Foreskin melanocyte (primary cell): ENCODE measurements at places on chromosomes 5 and 9.

DNA sequence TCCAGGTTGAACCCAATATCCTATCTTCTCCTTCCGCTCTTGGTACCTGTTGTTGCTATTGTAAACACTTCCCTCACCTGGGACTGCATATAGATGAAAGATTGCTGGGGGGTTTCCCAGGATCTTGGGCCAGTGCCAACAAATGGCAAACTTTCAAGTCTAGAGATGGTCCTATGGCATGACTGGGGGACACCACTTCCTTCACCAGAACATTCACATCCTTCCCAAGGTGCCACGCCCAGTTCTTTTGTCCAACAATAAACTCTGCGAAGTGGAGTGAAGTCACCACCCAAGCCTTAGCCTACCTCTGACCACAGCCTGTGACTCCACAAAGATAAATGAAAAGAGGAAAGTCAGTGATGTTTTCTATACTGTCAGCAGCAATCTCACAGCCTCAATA is 34.4 kb downstream of the DOCK8 start:
- no peak for DNase-seq

DNA sequence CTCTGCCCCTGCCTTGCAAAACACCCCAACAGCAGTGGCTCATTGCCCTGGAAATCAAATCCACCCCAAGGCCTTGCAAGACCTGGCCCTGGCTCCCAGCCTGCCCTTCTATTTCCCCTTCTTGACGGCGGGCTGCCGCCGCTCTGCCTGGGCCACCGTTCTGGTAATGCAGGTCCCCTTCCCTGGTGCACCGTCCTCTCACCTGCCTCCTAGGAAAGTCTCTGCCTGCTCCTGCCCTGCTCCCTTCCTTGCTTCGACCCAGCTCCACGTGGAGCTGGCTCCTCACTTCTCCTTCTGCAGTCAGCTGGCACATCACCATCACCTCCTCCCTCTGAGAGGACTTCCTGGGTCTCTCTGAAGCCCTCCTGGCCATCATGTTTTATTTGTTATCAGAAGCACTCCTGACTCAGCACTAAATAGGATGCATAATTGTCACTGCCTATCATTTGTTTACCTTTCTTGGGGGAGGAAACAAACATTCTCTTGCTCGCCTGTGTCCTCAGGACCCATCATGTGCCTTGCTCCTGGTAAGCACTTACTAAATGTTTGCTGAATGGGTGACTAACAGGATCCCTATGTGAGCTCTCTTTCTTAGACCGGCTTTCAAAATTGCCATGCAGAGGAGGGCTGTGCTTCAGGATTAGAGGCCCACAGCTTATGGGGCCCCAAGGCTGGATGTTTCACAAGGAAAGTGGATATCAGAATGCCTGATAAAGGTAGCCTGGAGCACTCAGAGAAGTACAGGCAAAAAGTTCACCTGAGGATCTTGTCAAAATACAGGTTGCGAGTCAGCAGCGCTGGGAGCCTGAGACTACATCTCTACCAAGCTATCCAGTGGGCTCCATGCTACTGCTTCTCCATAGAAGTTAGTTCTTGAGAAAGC is 19.6 kb upstream of the C5orf47 start:
- DNase-seq, result no peak

DNA sequence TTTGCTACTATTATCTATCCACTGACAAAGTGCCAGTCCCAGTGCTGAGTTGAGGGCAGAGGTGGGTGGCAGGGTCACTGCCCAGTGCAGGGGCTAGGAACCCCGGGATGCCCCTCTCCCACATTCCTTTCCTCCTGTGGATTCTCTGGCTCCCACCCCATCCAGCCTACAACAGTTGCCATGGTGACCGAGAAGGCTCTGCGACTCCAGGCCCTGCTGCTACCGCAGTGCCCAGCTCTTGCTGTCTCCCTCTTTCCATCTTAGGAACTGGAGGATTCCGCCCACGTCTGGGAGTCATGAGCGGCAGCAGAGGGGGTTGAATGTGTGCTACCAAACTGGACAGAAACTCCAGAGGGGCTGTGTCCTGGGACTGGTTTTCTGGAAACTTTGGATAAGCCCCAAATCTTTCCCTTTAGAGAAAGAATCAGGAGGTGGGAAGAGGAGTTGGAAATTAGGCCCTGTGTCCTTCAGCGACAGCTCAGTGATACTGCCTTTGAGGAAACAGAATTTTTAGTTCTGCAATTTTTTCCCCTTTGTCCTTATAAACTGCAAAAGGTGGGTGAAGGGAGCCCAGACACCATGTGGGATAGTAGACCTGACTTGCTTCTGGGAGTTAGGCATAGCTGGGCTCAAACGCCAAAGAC is 20.7 kb upstream of the C5orf47 start:
- no peak for DNase-seq

GRCh38 chr5:142785206-142785605 is 15.0 kb downstream of the ARHGAP26 start:
- DNase-seq, result no peak

- DNase-seq, result peak; percentile 91
These were observed 576.3 kb downstream of the PDE4D start for GRCh38 chr5:59317023-59317773.

DNA sequence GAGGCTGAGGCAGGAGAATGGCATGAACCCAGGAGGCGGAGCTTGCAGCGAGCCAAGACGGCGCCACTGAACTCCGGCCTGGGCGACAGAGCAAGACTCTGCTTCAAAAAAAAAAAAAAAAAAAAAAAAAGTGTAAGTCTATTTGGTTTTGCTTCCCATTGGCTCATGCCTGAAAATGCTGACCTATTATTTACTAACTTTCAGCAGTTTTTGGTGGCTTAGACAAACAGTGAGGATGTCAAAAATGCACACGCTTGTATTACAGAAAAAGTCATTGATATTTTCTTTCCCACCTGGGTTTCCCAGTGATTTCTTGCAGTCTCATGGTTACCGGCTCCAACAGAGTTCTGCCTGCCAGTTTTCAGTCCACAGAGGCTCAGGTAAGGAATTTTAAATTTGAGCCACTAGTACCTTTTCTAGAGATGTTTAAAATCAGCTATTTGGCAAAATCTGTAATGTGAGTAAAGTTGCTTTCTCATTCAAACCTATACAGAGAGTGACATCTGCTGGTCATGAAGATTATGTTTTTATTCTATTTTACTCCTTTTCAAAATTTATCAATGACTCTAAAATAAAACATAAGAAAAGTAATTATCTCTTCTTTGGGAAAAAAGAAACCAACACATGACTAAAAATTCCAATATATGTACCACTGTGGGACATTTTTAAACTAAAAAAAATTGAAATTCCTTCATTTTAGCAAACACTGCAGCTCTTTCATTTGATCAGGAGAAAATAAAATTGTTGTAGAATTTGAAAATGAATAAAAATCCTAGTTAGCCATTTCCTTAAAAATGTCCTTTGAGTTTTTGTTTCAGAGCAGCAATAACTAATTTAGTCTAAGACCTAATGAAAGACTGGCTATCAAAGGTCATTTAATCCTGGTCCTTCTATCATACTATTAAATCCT is 8.8 kb downstream of the FAM200C start:
- no peak for DNase-seq

GRCh38 chr9:114884787-114885452 is 45.5 kb downstream of the TNFSF8 start:
- no peak for DNase-seq

GRCh38 chr5:139974661-139975060 is 68.4 kb downstream of the NRG2 start:
- no peak for DNase-seq

DNA sequence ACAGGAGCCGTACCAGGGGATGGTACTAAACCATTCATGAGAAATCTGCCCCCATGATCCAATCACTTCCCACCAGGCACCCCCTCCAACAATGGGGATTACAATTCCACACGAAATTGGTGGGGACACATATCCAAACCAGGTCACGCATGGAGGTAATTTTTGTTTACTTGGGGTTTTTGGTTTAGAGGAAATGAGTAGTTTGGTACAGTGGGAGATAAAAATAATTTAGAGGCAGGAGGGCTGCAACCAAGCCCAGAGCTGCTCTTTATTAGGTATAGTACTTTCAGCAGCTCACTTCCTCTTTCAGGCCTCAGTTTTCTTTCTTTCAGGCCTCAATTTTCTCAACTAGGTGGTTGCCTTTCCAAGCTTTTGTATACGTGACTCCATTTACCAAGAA is 23.2 kb downstream of the PRUNE2 start:
- DNase-seq, result no peak

- no peak for DNase-seq
These were observed 32.9 kb upstream of the PSD2 start for GRCh38 chr5:139762615-139763170.

GRCh38 chr5:139660105-139660922 is 12.2 kb downstream of the CXXC5 start:
- DNase-seq, result peak; percentile 78

DNA sequence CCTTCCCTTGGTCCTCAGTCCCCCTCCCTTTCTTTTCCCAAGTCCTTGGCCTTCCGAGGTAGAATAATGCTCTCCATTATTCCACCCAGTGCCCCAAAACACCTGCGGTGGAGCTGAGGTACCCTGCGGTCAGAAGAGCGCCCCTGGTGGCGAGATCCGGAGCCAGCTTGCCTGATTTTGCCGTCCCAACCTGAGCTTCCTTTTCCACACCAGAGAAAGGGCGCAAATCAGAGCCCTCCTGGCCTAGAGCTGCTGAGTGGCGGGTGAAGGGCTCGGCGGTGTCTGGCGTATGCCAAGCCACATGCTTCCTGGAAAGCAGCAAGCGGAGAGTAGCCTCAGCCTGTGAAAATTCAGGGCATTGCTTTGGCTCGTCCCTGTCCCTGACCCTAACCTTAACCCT is 21.1 kb upstream of the CARTPT start:
- no peak for DNase-seq

DNA sequence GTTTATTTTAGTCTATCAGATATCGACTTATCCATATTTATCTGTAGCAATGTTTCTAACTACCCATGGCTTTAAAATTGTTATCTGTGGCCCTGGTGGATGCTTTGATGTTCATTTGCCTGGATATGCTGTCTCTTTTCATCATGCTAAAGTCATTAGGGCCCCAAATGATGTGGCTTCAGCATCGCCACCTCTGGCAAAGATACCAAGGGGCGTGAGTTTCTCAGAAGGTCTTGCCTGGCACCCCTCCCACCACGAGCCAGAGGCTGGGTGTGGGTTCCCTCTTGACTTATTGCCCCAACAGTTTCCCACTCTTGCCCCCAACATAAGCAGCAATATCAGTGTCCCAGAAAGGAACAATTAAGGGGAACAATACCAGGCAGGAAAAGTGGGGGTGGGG is 5.4 kb downstream of the ROPN1L start:
- DNase-seq, result no peak

DNA sequence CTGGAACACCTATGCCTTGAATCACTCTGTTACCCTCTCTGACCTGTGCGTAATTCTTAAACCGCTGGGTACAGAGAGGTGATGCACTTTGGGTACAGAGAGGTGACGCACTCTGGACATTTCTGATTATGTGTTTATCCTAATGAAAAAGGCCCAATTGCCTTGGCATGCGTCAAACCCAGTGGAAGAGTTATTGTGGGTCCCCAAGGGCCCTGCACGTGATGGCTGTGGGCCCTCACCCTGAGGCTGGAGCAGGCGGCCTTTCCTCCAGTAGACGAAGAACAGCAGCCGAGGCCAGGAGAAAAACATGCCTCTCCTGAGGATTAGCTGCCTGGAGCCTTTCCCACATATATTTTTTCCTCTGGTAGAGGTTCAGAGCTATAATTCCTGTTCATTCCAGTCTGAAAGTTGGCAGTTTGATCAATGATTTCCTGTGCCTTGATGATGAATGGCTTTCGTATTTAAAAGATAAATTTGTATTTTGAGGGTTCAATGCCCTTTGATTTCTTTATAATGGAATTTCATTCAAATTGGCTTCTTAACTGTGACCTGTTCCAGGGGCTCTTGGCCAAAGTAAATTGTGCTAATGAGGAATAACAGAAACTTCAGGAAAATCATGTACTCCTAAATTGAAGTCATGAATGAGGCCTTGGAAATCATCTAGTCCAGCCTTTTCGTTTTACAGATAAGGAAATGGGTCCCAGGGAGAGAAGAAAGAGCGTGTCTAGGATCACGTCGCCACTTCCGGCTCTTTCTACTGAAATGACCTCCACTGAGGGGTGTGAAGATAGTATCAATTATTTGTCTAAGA is 22.8 kb downstream of the ACER2 start:
- no peak for DNase-seq

DNA sequence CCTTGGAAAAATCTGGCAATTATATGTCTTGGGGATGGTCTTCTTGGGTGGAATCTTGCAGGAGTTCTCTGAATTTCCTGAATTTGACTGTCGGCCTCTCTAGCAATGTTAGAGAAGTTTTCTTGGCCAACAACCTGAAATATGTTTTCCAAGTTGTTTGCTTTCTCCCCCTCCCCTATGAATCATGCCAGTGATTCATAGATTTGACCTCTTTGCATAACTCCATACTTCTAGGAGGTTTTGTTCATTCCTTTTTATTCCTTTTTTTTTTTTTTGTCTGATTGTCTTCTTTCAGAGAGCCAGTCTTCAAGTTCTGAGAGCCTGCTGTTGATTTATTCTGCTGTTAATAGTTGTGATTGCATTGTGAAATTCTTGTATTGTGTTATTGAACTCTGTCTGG is 56.7 kb upstream of the SLC44A1 start:
- DNase-seq, result no peak

- DNase-seq, result peak; percentile 59
These were observed 205.3 kb upstream of the WWC1 start for GRCh38 chr5:168086104-168086610.

- no peak for DNase-seq
These were observed 185.8 kb downstream of the CD180 start for GRCh38 chr5:67010684-67011409.

DNA sequence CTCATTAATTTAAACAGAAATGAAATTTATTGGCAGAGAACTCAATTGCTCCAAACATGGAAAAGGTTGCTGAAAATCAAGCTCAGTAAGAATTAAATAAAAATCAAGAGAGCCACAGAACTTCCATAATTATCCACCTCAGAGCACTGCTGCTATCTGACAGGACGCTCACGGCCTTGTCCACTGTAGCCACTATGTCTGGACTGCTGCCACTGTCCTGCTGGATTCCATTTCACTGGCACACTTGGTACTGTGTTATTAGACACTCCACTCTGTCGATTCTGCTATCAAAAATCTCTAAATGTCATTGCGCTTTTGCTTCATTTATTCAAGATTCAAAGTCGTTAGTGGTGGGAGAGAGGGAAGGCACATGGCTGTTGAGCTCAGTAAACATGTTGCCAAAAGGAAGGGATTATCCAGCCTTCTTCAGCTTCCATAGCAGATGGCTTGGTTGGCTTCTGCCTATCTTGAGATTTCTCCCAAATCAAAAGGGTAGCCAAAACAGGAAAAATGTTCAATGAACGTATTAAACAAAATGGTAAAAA is 815.0 kb downstream of the CDH18 start:
- no peak for DNase-seq

DNA sequence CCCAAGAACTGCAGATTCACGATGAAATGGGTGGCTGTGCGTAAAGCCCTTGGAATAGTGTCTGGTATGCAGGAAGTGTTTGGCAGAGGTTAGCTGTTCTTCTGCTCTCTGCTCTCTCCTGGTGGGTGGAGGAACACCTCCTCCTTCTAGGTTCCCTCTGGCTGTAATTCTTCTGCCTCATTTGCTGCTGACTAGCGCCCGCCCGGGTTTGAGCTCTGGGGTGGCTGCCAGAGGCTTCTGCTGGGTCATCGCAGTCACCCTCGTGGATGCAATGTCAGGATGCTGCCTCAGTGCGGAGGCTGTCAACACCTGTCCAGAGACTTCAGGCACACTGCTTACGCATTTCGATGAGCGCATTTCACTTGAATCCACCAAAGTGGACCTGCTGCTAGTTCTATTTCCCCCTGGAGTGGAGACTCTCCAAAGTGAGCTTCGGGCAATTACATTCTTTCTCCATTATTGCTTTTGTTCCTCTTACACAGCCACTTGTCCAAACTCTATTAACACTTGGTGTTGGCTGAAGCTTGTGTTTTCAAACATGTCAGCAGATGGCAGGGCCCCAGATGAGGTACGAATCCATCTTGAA is 11.7 kb downstream of the DOCK2 start:
- DNase-seq, result no peak
